ENCODE measurements at places on chromosomes 5 and 9.

- DNase-seq = no peak
Observed at GRCh38 chr5:177040814-177041420, 18.4 kb downstream of the ZNF346 start.

DNA sequence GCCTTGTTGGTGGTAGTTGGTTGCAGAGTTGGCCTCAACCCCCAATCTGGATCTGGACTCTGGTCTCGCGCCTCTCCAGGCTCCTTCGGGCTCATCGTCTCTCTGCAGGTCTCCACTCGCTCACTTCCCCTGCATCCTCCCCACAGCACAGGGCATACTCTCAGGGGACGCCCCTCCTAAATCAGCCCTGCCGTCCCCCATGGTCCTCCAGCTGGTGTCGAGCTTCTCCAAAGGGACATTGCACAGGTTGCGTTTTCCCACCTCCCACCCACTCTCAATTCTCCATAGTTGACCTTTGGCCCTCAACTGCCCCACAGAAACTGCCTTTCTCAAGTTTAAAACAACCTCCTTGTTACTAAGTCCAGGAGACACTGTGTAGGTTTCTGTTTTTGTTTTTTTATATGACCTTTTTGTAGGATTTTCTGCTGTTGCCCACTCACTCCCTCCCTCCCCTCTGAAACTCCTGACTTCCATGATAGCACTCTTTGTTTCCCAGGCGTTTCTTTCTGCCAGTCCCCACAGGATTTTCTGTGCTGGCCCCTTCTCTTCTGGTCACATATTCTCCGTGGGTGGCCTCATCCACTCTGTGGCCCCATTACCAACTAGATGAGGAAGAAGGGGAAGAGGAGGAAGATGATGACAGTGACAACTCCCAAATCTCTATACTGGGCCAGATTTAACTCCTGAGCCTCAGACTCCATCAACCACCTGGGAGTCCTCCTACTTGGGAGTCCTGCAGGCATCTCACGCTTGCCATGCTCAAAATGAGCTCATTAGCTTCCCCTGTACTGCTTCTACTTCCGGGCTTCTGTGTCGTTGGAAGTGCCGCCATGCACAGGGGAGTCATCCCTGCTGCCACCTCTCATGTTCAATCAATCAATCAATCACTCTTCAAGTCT, 50.3 kb downstream of the ALG2 start:
- no peak for DNase-seq

DNA sequence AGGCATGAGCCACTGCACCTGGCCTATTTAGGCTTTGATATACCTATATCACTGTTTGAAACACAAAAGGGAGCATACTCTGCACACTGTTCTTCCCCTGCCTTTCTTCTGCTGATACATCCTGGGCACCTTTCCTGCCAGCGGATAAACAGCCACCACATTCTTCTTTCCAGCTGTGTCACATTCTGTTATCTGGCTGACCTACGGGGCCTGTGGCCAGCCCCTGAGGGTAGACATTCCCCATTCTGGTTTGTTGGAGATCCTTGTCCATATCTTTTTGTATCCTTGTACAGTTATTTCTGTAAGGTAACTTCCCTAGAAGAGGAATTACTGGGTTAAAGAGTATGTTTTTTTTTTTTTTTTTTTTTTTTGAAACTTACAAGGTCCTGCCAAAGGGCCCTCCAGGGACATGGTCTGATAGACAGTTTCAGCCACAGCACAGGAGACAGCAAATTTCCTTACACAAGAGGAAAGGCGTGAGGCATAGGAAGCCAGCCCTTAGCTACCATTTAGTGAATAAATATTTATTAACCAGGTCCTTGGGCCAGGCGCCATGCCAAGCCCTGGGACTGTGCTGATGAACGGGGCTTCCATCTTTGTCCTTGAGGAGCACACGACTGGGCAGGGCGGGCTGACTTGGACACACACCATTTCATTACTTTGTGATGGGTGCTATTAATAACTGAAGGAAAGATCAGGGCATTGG, 57.8 kb downstream of the ERGIC1 start:
- peak; percentile 94 for DNase-seq

GRCh38 chr9:135306699-135307098, 172.9 kb upstream of the PPP1R26 start:
- no peak for DNase-seq

DNA sequence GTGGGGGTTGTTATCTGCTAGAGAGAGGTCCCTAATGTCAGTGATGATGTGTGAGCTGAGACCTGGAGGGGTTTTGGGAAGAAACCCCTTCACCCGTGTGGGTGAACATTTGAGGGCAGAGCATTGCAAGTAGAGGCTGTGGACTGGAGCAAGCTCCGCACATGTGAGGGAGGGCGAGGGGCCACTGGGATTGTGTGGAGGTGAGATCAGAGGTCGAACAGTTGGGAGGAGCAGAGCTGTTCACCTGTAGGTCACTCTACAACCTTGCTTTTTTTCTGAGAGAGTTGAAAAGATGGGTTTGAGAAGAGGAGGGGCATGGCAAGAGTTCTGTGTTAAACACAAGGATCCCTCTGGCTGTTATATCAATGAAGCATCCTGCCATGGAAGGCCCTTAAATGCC, 480.4 kb upstream of the ZNF608 start:
- no peak for DNase-seq

GRCh38 chr5:64637837-64638443, 52.4 kb upstream of the SHISAL2B start:
- DNase-seq = no peak

DNA sequence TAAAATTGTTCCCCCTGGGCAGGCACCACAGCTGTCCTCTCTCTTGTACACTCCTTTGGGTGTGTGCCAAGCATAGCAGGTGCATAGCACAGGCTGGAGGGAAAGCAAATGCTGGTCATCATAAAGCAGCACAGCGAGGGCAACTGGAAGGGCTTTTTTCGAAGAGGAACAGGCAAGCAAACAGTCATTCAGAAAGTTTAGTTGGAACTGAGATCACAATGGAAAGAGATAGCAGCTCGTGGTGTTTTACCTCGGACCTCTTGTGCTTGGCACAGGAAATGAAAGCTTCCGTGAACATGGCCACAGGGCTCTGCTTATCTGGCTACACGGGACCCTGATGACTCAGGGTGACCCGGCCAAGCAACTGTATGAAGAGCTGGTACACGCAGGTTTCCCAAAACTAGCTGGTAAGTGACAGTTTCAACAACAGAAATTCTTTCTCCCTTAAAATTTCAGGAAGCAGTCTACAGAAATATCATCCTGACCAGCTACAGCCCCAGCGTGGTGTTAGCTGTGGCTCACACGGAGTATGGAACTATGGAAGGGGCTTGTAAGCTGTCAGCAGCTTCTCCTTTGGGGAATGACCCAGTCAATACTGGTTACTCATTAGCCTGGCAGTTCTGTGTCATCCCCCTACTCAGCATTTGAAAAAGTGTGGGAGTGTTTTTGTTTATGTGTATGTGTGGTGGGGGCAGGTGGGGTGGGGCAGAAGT, 48.1 kb downstream of the POC5 start:
- no peak for DNase-seq

DNA sequence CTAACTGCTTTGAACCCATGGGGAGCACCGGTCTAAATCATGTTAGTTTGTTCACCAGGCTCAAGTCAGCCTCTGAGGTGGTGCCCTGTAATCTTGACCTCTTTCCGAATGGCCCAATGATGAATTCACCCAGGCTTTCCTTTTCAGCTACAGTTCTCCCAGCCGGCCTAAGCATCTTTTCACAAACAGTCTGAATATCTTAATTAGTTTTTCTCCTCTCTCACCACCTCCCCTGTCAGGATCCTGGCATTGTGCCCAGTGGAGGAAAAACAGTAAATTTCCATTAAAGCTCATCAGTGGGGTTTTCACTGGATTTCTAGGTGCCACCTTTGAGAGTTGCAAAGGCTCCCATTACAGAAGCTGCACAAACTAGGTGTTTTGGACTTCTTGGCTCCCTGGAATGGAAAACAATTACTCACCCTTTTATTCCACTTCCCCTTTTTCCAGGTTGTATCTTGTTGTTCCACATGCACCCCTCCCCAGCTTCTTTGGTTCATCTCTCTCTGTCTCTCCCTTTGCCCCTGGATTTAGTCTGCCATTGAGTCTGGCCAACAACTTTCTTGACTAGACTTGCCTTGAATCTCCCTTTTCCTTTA, 69.4 kb upstream of the ADAMTSL1 start:
- DNase-seq = no peak

DNA sequence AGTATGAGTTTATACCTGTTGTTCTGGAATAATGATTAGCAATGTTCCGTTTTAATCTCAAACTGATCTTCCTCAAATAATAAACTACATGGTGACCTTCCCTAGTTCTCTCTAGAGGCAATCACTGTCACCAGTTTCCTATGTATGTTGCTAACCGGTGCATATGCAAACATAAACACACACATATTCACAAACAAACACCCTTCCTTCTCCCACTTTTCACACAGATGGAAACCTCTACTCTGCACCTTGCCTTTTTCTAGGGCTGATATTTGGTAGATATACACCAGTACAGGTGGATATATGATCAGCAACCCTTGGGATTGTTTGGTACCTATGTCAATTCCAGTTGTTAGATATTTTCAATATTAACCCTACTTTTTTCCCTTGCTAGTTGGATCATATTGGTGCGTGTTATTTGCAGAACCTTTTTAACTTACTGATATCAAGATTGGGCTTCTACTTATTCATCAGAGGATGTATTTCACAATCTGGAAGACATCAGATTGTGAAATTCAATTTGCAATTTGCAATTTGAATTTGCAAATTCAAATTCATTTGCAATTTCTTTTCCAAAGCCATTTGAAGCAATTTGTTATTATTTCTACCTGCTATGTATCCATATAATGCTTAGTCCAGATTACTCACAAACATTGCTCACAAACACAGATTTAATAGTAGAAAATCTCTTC, 12.6 kb downstream of the FYB1 start:
- no peak for DNase-seq

GRCh38 chr9:80841888-80842287, 847.5 kb downstream of the TLE1 start:
- no peak for DNase-seq

DNA sequence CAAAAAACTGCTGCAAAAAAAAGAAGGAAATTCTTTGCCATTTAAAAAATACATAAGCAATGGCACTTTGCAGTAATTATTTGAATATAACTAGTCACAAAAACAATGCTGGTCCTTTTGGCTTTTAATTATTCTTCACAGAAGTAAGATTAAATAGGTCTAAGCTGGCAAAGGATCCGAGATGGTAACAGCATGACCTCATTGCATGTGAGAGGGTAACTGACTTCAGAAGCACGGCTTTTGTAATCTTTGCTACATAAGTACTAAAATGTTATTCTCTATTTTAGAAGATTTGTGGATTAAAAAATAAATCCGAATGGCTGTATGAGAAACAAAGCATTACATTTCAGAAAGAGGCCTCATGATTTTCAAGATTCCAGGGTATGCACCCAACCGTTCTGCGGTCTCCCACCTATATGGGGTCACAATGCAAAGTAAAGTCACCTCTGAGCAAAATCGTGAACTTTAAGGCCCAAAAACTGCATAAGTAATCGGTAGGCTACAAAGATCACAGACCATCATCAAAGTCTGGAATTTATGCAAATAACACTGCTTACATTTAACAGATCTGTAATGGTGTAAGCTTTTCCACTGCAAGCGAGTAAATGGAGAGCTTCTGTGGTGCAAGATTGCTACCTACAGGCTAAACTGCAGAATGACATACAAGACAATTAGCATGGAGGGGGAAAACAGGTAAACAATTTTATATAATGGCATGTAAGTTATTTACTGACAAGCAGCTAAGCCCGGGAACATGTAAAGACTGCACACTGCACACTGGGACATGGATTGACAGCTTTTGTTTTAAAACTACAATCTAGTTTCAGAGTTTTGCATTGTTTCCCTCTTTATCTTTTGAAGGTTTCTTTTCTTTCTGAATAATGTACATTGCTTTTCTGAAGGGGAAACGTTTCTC, 231.6 kb downstream of the SLF1 start:
- no peak for DNase-seq

GRCh38 chr5:154714266-154714986, 40.8 kb upstream of the LARP1 start:
- DNase-seq = no peak

GRCh38 chr9:122392714-122393113, 21.9 kb downstream of the PTGS1 start:
- no peak for DNase-seq

DNA sequence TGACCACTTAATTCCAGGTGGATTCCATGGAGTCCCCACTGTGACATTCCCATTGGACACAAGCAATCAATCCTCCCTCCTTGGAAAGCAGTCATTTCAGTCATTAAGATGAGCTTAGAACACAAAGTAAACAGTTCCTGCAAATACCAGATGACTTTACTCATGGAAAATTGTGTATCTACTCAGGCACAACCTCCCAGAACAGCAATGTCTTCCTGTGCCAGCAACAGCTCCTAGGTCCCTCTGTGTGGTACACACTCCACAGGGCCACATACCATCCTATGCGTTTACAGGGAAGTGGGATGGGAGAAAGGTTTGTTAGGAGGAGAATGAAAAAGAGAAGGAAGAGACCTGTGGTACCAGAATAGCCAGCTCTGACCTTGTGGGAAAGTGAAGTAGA, 53.7 kb downstream of the MTMR12 start:
- no peak for DNase-seq

GRCh38 chr9:34252670-34253459, 74.0 kb downstream of the UBAP1 start:
- peak; percentile 75 for DNase-seq

- DNase-seq = no peak
Observed at GRCh38 chr9:26687421-26687820, 205.2 kb downstream of the CAAP1 start.

- DNase-seq = no peak
Observed at GRCh38 chr5:93929131-93929530, 187.7 kb upstream of the POU5F2 start.

GRCh38 chr9:27078685-27079084, 30.3 kb upstream of the TEK start:
- DNase-seq = no peak

- no peak for DNase-seq
Observed at GRCh38 chr5:127602481-127602880, 46.4 kb upstream of the CTXN3 start.

DNA sequence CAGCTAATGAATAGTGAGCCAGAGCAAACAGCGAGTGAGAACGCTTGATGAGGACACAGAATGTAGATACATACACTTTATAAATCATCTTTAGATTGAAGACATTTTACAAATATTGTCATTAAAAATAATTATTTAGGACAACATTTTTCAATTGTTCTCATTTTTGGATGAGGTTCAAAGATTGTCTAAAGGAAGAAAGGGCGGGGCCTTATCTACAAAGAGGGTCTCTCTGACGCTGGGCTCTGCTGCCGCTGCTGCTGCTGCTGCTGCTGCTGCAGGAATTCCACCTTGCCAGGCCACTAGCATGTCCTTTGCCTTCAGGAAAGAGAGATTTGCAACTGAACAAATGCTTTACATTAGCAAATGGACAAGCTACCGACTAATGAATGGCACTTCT, 220.7 kb upstream of the TMEM161B start:
- DNase-seq = no peak

- DNase-seq = no peak
Observed at GRCh38 chr9:16039218-16039987, 486.6 kb downstream of the CCDC171 start.

Measured in right atrium auricular region (tissue), 2 donors.